Activated CD4-positive, alpha-beta T cell treated with anti-CD3 and anti-CD28 coated beads for 4 hours (primary cell): ENCODE measurements at places on chromosomes 16 and 17.

GRCh38 chr17:7841915-7842379 lies 7.9 kb downstream of the KDM6B start:
- peak; percentile 87 for DNase-seq

DNA sequence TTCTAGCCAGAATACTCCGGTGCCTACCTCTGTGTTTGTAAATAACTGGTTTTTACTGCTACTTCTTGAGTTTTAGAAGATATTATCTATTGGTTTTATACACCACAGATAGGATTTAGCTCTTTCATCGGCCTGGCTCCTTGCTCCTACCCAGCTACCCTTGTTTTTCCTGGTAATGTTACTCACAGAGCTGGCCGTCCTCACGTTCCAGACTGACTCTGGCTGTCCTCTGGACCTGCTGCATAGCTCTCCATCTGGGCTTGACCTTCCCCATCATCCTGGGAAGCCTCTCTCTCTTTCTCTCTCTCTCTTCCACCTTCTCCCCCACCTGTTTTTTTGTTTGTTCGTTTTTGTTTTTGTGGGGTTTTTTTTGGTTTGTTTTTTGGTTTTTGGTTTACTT lies 51.5 kb downstream of the MPRIP start:
- DNase-seq, result no peak

DNA sequence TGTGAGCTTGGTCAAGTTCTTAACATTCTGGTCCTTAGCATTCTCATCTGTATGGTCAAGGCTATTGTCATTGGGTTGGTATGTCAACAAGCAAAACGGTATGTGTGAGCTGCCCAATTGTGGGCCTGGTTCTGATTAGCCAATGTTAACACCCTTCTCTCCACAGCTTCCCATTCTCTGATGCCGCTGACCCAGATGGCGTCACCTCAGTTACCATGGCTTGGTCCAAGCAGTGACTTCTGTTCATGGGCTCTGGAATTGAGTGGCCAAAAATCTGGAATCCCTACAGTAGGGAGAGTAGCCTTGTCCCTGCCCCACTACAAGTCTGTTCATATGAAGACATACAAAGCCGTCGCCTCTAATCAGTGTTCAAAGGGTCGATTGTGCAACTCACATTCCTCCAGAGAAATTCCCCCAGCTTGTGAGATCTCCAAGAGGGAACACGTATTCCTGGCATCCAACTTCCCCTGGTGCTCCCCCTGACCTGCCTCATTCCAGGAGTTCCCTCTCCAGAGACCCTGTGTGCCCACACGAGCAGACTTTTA lies 15.8 kb downstream of the TMEM98 start:
- no peak for DNase-seq

GRCh38 chr17:58310511-58311428 lies 17.8 kb downstream of the TSPOAP1 start:
- DNase-seq, result no peak

GRCh38 chr17:7046127-7046724 lies 2.3 kb upstream of the SLC16A11 start:
- no peak for DNase-seq

DNA sequence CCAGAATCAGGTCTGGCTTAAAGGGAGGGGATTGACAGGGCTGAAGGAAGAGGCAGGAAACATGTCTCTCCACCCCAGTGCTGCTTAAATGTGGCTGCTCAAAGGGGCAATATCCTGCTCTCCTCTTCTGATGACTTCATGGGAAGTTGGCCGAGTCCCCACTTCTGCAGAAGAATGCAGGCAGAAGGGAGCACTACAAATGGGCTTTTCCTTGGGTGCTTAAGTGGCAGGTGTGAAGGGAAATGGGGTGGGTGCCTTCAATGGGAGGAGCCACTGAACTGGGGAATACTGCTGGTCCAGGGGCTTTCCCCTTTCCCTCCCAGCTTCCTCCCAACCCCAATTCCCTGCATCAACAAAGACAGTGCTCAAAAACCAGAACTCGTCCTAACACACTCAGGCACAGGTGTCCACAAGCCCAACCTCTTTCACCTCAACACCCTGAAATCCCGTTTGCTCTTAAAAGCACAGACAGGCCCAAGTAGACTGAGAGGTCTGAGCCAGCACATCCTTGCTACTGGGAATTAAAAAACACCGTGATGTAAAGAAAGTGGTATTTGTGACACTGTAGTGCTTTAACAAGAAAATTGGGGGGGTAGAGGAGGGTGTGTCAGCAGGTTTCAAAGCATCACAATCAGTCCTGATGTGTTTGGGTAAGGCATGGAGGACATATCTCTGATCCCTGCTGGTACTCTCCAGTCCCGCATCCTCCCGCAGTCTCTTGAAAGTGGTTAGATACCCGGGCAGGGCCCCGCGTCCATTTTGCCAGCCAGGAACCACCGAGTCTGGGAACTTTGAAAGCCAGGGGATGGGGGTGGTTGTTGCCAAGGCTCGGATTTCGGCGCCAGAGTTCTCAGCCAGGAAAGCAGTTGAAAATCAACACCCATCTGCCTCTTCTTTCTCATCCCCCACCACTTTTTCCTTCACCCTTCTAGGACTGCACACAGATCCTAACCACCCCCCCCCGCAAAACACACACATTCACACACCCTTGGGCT lies 1.6 kb downstream of the CA10 start:
- no peak for DNase-seq

GRCh38 chr16:15701975-15702970 lies 52.2 kb downstream of the NDE1 start:
- no peak for DNase-seq

DNA sequence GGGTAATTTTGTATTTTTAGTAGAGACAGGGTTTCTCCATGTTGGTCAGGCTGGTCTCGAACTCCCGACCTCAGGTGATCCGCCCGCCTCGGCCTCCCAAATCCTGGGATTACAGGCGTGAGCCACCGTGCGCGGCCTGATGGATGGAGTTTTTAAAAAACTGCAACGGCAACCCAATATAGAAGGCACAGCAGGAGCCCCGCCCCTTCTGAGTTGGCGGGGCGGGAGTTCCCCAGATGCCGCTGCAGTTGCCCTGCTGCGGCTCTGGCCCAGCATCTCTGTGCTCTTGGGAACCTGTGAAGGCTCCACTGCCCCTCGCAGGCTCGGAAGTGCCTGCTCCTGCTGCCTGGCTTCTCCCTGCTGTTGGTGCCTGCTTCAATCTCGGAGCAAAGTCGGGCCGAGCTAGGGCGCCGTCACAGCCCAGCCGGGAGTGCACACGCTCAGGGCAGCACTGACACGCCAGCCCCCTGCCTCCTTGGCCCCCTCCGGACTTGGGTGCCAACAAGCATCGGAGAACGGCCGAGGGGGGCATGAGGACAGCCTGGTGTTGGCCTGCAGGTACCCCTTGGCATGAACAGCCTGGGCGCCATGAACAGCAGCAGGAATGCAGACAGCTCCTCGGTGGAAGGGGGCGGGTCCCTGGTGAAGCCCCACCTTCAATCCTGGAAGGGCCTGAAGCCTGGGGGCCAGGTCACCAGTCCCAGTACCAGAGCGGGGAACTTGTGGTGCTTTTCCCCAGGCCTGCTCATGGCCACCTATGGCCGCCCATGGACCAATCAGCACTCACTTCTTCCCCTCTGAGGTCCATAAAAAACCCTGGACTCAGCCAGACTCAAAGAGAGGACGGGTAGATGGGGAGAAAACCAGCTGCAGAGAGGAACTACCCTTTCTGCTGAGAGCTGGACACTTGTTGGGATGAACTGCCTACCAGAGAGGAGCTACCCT lies 2.3 kb upstream of the NT5M start:
- peak; percentile 52 for DNase-seq

DNA sequence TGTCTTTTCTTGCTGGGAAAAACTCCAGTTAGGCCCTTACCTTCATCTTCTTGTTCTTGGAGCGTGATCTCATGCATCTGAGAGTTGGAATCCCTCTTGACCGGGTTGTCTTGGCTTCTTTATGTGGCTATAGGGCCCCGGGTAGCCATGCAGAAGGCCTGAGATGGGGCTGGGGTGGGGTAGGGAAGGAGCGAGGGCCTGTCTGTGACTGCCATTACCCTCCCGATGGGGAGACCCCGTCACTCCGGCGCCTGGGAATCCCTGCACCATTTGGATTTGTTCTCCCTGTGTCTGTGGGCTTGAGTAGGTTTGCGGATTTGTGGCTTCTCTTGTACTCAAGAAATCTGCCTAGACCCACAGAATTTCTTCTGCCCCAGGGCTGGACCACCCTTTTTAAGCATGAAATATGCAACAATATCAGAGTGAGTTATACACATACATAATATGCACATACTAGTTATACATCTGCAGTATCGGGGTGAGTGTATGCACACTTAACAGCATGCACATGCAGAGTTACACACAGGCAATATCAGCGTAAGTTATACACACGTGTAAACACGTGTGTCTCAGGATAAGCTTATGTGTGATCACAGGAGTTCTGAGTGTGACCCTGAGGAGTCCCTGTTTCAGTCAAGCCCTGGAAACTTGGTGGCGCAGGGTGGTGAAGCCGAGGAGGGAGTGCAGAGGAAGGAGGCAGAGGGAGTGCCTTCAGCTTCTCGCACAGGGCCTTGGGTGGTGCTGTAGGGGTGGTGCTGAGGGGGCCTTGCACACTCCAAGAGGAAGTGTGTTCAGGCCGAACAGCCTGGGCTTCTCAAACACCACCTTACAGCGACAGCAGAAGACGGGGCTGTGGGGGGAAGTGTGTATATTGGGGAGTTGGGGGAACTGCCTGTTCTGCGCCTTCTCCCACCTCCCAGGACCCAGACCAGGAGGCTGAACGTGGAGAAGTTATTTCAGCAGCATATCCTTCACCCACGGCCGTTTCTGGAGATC lies 18.5 kb downstream of the CCDC42 start:
- no peak for DNase-seq

DNA sequence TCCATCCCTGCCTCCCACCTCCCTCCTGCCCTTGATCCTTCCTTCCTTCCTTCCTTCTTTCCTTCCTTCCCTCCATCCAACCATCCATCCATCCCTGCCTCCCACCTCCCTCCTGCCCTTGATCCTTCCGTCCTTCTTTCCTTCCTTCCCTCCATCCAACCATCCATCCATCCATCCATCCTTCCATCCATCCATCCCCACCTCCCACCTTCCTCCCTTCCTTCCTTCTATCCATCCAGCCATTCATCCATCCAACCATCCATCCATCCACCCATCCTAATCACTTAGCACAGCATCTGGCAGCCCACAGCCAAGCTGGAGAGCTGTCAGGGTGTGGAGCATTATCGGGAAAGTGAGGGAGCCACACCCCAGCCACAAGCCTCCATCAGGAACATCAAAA lies 54.5 kb downstream of the TK2 start:
- no peak for DNase-seq

- DNase-seq, result no peak
Measured at GRCh38 chr17:69363488-69364210, 36.7 kb upstream of the ABCA5 start.

DNA sequence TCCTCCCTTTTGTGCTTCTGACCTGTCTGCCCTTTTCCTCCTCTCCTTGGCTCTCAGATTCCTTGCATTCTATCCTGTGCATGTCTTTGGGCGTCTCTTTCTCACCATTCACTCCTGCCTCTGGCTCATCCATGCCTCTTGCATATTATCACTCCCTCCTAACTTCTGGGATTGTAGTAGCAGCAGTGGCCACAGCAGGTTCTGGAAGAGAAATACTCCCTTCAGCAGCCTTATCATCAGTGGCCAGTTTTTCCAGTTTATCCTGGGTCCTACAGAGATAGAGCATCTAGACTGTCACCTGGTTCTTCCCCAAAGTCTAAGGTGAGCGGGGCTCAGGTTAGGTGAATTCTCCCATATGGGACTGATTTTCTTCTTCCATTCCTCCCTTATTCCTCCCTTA lies 354.0 kb upstream of the CCL2 start:
- no peak for DNase-seq

DNA sequence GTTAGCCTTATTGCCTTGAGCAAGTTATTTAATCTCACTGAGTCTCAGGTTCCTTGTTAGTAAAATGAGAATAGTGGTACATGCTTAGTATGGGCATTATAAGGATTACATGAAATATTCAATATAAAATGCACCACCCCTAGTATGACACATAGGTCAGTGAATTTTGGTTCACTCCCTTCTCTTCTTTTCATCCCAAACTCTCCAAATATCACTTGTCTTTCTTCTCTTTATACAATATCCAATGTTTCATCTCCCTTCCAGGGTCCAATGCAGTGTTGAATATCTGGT lies 28.4 kb upstream of the CCL2 start:
- DNase-seq, result no peak

DNA sequence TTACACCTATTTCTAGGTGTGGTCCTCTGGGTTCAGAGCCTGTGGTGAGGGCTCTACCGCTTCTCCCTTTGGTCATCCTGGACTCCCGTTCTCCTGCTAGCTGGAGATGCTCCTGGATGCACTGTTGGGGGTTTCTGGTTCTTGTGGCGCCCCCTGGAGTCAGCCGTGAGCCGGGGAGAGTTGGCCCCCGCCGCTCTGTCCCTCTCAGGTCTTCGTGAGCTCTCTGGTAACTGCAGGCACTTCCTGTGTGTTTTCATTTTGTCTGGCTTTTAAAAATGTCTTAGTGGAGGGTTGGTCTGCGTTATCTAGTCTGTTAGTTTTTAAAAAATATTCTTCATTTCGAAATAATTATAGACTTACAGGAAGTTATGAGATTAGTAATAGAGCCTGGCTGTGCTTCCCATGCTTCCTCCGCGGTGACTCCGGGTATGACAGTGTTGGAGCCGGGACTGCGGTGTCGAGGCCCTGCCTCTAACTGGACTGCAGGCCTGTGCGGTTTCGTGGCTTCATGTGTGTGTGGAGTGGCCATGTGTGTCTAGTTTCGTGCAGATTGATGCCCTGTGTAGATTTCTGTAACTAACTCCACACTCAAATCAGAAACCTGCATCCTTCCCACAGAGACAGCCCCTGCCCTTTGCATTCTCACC lies 78.0 kb upstream of the ZNF750 start:
- DNase-seq, result peak; percentile 20

DNA sequence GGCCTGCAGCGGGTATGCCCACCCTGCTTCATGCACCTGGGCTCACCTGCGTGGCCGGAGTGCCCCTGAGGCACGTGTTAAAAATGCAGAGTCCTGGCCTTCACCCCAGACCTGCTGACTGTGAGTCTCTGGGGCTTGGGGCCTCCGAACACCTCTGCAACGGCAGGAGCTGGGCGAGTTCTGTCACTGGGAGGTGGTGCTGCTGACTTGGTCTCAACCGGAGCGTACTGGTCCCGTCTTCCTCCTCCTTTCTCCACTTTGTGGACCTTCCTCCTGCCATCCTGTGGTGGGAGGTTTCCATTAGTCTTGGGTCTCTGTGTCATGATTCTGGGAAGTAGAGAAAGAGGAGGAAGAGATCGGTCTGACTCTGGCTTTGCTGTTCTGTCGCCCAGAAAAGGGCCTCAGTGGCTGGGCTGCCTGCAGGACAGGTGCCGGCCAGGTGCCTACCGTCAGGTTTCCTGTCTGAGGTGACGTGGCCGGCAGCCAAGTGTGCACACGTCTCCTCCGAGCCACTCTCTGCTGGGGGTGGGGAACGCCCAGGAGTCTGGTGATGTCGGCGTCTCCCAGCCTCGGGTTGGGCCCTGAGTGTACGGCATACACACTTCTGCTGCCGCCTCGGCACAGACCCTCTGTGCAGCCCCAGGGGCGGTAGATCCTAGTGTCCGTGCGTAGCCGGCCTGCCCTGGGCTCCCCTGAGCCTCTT lies 6.9 kb downstream of the TSC2 start:
- DNase-seq, result no peak
